Left ventricle myocardium inferior (tissue), 1 donor: ENCODE measurements at places on chromosomes 5 and 9.

DNA sequence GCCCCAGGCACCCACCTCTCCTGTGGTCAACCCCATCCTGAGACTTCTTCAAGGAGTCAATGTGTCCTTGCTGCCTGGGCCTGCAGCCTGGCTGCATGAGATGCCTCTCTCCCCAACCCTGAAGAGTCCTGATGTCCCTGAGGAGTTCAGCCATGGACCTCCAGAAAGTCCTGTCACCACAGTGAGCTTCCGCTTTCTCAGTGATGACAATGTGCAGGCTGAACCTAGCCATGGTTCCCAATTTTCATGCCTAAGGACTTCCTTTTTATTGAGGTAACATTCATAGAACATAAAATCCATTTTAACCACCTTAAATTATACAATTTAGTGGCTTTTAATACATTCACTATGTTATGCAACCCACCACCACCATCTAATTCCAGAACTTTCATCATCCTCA lies 29.1 kb downstream of the DAP start:
- DNase-seq: no peak

DNA sequence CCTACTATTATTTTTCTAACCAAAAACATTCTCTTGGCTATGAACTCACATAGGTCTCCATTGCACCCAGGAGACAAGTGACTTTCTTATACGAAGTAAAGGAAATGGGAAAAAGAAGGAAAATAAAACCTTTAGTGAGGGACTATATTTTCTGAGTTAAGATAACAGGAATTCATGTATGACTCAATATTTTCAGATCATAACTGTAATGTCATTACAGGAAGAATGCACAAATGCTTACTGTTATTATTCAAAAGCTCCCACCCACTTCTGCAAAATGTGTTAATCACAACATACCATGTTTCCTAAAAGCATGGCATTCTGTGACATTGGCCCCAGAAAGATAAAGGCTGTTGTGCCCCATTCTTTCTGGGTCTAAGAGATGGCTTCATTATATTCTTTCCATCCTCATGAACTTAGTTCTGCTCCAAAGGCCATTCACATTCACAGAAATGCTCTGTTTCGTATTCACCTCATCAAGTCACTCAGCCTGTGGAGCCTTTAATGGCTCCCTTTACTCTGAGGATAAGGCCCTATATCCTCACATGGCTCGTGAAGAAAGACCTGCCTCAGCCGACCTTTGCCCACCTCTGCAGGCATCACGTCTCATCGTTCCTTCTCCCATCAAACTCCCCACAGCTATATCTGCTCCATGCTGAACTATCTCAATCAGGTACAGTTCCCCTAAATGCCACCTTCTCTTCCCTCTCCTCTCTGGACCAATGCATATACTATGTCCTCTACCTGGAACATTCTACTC lies 77.0 kb downstream of the ABCA1 start:
- no peak for DNase-seq

- DNase-seq: no peak
Observed at GRCh38 chr5:118270526-118270925, 717.8 kb downstream of the DTWD2 start.

DNA sequence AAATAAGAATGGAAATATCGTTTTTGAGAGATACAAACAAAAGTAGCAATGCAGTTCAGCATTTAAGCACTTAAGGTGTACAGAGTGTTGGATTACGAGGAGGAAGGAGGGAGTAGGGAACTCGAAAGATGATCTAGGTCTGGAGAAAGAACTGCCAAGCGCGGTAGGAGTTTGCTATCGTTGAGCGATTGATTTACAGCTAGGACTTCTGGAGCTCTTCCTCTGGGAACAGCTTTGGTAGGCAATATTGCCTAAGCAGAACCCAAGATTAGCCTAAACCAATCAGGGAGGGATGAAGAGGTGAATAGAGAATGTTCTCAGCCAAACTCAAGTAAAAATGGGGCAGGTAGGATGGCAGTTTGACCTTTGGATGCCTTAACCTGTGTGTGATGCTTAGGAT lies 965 bp downstream of the CLTA start:
- no peak for DNase-seq

- no peak for DNase-seq
Observed at GRCh38 chr5:143057580-143057999, 287.4 kb downstream of the ARHGAP26 start.

DNA sequence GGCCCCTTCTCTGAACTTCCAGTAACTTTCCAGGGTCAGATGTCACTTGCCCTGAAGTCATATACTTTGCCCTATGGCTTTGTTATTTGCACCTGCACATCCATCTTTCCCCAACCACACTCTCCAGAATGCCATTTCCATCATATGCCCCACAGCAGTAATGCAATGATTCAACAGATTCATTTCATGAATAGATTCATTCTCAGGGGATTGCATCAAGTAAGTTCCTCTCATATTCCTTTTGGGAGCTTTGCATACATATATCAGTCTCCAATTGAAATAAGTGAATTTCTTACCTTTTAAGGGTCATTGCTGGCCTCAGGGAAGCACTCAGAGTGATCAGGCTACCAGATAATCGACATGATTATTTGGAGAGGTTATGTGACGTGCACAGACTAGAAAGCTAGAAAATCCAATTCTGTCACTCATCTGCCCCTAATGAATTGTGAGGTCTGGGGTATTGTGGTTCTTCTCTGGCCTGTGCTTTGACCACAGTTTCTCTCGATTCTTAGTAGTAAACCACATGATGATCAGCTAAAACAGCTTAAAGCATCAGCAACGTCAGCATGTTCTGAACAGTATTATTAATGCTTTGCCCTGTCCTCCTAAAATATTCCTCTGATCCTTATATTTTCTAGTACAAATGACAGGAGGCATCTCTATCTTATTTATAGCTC lies 179.9 kb downstream of the ATPSCKMT start:
- no peak for DNase-seq

GRCh38 chr9:3447143-3447542 lies 78.7 kb downstream of the RFX3 start:
- no peak for DNase-seq
